ENCODE measurements at places on chromosomes 5 and 9.

DNA sequence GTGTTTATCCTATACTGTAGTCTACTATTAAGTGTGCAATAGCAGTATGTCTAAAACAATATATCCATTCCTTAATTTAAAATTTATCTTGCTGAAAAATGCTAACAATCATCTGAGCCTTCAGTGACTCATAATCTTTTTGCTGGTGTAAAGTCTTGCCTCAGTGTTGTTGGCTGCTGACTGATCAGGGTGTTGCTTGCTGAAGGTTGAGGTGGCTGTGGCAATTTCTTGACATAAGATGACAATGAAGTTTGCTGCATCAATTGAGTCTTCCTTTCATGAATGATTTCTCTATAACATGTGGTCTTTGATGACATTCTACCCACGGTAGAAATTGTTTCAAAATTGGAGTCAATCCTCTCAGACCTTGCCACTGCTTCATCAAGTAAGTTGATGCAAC, 24.3 kb upstream of the SPEF2 start:
- no peak for DNase-seq

DNA sequence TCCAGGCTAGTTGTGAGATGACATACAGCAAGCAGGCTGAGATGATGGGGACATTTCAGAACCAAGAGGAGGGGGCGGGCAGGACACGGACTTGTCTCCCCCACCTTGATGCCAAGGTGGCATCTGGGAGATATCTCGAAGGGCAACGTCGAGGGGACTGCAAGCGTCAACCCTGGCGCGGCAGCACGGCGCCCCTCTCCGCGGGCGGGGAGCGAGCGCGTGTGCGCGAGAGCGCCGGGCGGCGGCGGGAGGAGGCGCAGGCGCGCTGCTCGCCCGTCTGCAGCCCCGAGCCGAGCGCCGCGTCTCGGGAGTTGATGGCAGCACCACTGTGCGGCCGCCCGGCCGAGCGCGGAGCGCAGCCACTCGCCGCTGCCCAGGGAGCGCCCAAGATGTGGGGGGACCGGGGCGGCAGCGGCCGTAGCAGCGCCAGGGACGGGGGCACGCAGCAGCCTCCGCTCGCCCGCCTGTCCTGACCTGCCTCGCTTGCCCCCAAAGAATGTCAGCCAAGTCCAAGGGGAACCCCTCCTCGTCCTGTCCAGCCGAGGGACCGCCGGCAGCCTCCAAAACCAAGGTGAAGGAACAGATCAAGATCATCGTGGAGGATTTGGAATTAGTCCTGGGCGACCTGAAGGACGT, at the start of gene PRR16:
Gene PRR16 (plus strand): TSS at position 310 of the 636 bp plus-strand sequence.
- no peak for DNase-seq

DNA sequence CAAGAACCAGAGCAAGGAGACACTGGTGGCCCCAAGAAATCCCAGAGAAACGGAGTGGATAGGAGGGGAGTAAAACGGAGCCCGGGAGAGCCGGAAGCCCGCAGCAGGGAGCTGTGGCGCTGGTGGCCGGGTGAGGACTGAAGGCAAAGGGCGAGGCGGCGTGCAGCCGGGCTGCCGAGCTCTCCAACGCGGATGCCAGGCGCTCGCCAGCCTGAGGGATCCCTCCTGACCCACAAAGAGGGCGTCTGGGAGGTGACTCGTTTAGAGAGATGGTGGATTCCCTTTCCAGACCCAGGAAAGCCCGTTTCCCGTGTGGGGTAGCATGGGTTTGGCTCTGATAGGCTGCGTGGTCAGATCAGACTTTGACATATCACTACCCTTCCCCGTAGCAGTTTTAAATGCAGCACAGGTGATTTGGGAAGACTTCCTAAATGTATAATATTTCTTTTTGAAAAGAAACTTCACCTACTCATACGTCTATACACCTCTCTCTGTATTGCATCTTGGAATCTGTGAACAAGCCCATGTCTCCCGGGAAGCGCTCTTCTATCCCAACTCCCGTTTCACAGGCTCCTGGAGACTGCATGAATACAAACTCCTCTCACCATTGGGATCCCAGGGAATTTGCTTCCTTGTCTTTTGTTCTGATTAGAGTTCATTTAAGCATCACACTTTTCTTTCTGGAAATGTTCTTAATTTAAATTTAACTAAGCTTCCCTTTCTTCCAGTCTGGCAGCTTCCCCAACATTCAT, 158.1 kb downstream of the C9orf152 start:
- DNase-seq = no peak

- DNase-seq = no peak
Measured at GRCh38 chr9:72894342-72894741, 58.5 kb downstream of the ALDH1A1 start.

- DNase-seq = no peak
Measured at GRCh38 chr5:136164226-136164625, 28.7 kb downstream of the SMIM32 start.

- DNase-seq = no peak
Measured at GRCh38 chr5:110346893-110347358, 379.5 kb downstream of the TMEM232 start.

- DNase-seq = no peak
Measured at GRCh38 chr5:39225405-39226099, 6.2 kb upstream of the FYB1 start.

DNA sequence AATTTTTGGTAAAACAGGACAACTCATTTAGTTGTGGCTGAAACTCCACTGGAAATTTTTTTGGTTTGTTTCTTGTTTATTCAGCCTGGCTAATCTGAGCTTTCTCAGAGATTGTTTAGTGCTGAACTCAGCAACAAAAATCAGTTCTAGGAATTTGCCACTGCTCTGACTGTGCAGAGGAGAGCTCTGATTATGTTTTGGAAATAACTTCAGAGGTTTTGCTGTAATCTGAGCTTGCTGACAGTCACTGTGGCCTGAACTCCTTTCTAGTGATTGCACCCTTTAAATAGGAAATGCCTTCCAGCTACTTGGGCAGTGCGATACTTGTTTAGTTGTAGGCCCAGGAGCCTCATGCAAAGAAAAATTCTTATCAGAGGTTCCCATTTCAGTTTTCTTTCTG, 60.2 kb downstream of the OSTF1 start:
- no peak for DNase-seq

- DNase-seq = no peak
Measured at GRCh38 chr9:80644044-80644443, 1045.3 kb downstream of the TLE1 start.

DNA sequence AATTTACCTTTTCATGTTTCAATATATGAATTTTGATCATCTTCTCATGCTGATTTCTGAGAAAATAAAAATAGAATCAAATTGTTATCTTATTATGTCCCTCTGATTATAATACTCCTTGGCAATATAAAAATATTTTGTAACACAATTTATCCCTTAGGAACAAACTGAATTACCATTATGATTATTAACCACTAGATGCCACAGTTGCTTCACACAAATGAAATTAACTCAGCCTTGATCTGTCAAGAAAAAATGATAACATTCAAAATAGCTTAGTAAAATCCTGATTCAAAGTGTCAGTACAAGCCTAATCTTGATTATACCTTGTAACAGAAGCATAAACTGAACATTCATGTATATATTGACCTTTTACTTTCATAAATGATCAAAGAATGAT, 4.8 kb upstream of the CHSY3 start:
- no peak for DNase-seq

GRCh38 chr5:30768056-30768690, 425.3 kb upstream of the CDH6 start:
- no peak for DNase-seq

- DNase-seq = no peak
Measured at GRCh38 chr9:104860263-104860662, 67.7 kb downstream of the ABCA1 start.

DNA sequence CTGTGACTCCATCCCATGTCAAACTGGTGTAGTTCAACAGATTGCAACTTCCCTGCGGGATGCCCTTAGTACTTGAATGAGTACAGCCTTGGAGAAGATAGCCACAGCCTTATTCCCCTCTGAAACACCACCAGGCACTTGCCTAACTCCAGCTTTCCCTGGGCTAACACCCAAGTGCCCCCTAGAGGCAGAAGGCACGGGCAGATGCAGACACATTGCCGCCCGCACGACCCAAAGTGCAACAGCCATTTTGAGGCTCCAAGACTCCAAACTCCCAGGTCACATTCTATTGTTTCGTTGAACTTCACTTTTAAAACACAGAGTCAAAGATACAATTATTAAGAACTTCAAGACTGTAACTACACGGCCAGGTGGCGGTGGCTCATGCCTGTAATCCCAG, 163.6 kb upstream of the CDH6 start:
- DNase-seq = no peak

DNA sequence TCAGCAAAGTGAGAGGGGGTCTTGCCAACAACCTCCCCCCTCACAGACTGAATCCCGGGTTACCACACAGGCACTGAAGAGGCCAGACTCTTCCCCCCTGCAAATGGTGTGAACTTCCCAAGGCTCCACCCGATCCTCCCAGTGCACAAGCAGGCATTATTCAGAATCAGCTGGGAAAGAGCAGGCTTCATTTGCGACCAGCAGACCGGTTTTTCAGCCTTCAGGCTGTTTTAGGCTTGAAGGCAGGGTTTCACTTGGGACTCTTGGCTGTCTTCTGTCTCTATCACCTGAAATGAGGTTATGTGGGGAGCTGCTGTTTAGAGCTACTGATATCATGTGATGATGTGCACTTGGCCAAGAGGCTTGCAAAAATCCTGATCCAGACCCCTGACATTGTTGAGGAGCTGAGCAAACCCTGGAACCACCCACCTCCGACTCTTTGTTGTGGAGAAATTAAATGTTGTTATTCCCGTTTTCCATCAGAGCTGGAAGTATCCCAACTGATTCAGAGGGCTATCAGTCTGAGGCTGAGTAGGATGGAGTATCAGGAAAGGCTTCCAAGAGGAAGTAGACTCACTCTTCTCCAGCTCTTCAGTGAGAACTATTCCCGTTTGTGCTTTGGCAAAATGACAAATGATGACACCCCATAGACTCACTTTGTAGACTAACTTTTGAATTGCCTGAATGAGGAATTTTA, 63.3 kb upstream of the ZFR start:
- DNase-seq = no peak

- DNase-seq = no peak
Measured at GRCh38 chr5:58188262-58188651, 271.6 kb downstream of the PLK2 start.

DNA sequence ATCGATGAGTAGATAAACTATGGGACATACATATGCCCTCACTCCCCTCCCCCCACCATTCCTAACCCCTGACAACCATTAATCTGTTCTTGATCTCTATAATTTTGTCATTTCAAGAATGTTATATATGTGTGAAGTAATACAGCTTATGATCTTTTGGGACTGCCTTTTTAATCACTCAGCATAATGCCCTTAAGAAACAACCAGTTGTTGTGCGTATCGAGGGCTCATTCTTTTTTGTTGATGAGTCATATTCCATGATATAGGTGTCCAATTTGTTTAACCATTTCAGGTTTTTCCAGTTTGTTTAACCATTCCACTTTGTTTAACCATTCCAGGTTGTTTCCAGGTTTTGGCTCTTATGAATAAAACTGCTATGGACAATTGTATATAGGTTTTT, 75.6 kb downstream of the ARHGEF28 start:
- DNase-seq = no peak

DNA sequence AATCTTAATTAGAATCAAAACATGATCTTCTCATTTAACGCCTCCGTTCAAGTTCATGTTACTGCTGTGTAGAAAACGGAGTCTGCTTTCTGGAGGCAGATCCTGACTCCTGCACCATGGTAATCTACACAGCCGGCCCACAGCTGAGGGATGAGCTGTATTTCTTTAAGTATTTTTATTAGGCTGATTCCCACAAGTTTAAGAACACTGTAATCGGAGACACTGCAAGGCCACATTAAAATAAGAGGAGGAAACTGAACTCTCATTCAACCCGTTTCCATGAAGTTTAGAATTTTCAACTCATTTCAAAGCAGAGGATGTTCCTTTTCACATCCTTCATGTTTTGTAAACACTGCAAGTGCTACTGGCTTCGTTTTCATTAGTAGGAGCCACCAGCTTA, 372.2 kb downstream of the NFIB start:
- no peak for DNase-seq

DNA sequence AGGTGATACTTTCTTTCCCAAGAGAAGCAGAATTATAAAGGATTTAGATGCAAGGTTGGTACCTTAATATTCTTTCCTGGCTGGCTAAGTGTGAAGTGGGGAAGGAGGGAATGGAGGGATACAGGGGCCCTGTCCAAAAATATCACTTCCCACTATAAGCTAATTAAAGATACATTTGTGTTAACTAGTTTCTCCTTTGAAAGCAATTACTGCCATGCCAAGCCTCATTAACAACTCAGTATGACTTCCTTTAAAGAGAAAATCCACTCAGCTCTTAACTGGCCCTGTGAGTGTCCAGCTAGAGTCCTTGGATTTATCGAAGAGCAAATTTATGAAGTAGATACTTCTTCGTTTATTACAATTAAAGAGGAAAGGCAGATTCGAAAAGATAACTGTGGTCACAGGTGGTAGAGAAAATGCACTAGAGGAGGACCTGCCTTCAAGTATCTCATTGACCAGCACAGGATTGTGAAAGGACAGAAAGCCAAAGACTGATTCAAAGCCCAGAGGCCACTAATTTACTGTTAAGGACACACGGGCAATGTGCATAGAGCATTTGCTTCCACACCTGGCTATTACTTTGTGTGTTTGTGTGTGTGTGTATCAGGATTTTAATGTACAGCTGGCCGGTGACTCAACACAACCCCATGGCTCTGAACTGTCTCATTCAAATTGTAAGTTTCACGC, 11.2 kb upstream of the GLDC start:
- no peak for DNase-seq

GRCh38 chr9:135075234-135076142, 12.0 kb upstream of the OLFM1 start:
- peak; percentile 54 for DNase-seq

GRCh38 chr9:89854715-89855475, 250.1 kb downstream of the GADD45G start:
- no peak for DNase-seq

GRCh38 chr9:82034956-82035731, 46.6 kb downstream of the SPATA31D1 start:
- no peak for DNase-seq

DNA sequence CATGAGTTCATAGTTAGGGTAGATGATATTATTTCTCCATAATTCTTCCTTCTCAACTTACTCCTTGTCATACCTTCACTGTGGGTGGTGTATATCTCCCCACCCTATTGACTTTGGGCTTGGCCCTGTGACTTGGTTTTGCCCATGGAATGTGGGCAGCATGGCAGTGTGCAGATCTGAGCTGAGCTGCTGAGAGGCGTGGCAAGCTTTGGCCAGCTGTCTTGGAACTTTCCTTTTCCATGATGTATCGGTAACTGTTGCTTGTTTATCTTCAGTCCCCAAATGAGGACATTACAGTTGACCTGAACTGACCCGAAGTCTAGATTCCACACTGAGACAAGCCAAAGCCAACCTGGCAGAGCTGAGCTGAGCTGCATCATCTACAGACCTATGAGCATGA, 70.4 kb downstream of the RALGPS1 start:
- DNase-seq = no peak

DNA sequence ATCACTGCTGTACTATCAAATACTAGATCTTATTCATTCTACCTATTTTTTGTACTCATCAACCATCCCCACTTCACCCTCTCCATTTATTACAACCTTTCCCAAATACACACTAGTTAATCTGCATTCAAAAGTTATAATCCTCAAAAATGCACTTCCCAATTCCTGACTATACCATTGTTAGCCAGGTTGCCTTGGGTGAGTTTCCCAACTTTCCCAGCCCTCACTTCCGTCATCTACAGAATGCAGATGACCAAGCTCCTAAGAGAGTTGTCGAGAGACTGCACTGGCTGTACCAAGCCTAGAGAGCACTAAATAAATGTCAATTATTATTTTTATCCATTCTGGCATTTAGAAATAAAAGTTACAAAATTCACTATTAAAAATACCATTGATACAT, 11.5 kb downstream of the PLPP1 start:
- DNase-seq = no peak
